ENCODE measurements at places on chromosomes 16 and 17.

GRCh38 chr17:1769822-1770477 lies 8.1 kb downstream of the SERPINF1 start:
- DNase-seq: no peak

GRCh38 chr16:90032674-90033331 lies 13.5 kb upstream of the DBNDD1 start:
- DNase-seq: peak; percentile 64

- DNase-seq: peak; percentile 38
These were observed 263.5 kb downstream of the SNX29 start for GRCh38 chr16:12240036-12240435.

DNA sequence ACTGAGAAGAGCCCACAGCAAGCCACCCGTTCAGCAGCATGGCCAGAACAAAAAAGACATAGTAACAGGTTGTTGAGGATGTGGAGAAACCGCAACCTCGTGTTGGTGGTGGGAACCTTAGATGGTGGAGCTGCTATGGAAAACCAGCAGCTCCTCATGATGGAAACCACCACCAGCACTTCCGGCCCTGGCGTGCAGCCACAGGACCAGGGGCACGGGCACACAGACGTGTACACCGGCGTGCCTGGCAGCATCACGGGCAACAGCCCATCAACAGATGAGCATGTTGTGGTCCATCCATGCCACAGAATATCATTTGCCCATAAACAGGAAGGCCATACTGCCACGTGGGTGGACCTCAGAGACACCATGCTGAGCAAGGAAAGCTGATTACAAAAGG lies 11.9 kb downstream of the CTU2 start:
- no peak for DNase-seq

DNA sequence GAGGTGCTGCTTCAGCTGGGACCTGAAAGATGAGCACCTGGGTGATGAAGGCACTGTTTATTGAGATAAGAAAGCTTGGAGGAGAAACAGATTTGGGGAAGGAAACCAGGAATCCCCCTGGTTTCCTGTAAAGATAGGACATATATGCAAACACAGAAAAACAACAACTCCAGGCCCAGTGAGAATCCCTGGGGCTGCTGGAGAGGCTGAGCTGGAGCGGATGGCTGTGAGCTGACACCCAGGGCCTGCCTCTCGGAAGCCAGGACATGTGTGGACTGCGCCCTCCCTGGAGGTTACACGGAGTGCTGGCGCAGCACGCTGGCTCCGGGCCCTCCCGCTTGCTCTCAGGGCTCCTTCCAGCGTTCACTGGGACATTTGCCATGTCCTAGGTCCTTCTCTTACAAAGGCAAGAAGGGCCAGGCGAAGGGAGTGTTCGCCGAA lies 57.5 kb downstream of the CYB5B start:
- peak; percentile 28 for DNase-seq

- DNase-seq: peak; percentile 53
These were observed 100.5 kb downstream of the XYLT1 start for GRCh38 chr16:17370223-17370707.

DNA sequence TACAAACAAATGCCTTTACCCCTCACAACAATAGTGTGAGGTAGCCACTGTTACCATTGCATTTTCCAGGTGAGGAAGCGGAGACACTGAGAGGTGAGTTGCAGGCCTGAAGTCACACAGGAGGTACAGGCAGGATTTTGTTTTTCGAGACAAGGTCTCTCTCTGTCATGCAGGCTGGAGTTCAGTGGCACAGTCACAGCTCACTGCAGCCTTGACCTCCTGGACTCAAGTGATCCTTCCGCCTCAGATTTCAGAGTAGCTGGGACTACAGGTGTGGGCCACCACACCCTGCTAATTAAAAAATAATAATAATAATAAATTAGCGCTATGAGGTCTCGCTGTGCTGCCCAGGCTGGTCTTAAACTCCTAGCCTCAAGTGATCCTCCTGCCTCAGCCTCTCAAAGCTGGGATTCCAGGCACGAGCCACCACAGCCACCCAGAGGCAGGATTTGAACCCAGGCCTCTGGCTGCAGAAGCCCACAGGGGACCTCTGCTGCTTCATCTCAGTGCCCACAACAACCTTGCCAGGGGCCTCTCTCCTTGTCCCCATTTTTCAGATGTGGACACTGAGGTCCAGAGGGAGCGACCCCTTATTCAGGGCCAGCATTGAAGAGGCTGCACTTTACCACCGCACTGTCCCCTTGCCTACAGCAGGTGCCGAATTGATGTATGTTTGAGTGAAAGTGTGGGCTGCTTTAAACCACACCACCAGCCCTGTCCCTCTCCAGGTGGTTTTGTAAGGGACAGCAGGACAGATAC lies 16.0 kb upstream of the CIBAR2 start:
- DNase-seq: no peak

GRCh38 chr17:79539944-79540705 lies 70.7 kb downstream of the RBFOX3 start:
- no peak for DNase-seq

DNA sequence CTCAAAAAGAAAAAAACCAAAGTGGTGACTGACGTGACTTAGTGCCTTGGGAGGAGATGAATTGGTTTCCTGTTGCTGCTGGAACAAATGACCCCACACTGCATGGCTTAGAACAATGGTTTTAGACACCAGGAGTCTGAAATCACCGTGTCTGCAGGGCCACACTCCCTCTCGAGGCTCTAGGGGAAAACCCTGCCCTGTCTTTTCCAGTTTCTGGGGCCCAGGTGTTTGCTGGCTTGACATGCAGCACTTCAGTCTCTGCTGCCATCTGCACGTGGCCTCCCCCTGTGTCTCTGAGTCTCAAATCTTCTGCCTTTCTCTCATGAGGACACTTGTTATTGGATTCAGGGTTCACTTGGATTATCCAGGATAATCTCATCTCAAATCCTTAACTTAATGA lies 323.8 kb upstream of the TNRC6C start:
- no peak for DNase-seq

- DNase-seq: no peak
These were observed 299.4 kb downstream of the CPPED1 start for GRCh38 chr16:12504312-12504711.

- DNase-seq: no peak
These were observed 991 bp downstream of the DUS1L start for GRCh38 chr17:82064433-82065192.

- peak; percentile 21 for DNase-seq
These were observed 109.9 kb downstream of the VPS53 start for GRCh38 chr17:604765-605164.

DNA sequence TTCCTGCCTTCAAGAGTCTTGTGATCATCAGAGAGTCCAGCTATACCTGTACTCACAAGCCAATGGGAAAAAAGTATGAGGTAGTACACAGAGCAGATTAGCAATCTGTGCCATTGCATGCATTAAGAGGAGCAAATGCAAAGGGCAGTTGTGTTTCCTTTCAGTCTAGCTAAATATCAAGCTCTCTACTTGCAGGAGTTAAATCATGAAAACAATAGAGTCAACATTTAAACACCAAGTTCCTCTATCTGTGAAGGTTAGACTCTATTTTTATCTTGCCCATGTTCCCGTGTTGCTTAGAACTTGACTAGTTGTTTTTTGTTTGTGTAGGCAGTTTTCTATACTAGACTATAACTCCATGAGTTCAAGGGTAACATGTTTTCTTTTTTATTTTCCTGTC lies 4.7 kb upstream of the FAM20A start:
- no peak for DNase-seq

GRCh38 chr16:69424935-69425784 lies 741 bp downstream of the CYB5B start:
- DNase-seq: no peak

- DNase-seq: no peak
These were observed 58.8 kb downstream of the USP10 start for GRCh38 chr16:84758627-84759026.

- no peak for DNase-seq
These were observed 18.3 kb upstream of the SUPT4H1 start for GRCh38 chr17:58370309-58370708.

- DNase-seq: no peak
These were observed 1.2 kb upstream of the ZFHX3 start for GRCh38 chr16:73049091-73049490.

GRCh38 chr17:2082003-2082781 lies 27.3 kb downstream of the HIC1 start:
- no peak for DNase-seq

- no peak for DNase-seq
These were observed 3.5 kb downstream of the CHMP6 start for GRCh38 chr17:80995131-80995530.

DNA sequence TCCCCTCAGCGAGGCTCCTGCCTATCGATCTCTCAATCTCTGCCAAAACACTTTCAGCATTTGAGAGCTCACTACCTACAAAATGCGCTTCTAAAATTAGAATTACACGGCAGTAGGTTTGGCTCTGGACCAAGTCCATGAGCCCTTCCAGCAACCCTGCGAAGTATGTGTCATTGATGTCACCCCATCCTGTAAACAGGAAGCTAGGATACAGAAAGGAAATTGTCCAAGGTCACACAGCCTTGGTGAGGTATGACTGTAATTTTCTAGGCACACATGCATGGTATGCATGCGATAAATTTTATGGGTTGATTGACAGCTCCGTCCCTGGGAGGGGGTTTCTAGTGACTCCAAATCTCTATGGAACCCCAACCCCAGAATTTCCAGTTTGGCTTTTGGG lies 330.3 kb upstream of the CDH5 start:
- peak; percentile 56 for DNase-seq

DNA sequence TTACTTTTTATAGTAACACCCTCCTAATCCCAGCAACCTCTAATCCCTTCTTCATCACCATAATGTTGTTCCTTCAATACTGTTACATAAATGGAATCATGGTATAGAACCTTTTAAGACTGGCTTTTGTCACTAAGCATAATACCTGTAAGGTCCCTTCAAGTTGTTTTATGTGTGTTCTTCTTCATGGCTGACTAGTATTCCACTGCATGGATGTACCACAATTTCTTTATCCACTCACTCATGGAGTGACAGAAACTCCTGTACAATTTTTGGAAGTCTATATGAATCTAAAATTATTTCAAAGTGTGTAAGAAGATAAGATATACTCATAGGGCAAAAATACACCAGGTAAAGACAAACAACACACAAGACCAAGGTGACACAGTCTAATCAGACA lies 36.8 kb downstream of the MEAK7 start:
- DNase-seq: no peak

DNA sequence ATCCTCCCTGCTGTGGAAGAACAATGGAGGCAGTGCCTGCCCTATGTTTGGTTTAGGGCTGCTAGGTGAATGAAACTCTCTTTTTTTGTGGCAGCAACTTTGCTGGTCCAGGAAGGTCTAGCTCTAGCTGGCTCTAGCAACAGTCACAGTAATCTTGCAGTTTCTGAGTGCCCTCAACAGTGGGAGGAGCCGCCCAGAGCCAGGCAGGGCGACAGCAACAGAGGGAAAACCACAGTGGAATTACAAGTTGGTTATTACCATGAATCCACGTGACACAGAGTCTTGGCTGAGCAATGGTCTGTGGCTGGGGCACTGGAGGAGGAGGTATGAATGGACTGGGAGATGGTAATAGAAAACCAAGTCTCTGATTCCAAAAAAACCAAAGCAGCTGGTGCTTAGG lies 10.3 kb downstream of the HSPB9 start:
- peak; percentile 80 for DNase-seq

- DNase-seq: no peak
These were observed 13.6 kb downstream of the CEP95 start for GRCh38 chr17:64520359-64520758.

GRCh38 chr16:7420843-7421242 lies 88.2 kb downstream of the RBFOX1 start:
- DNase-seq: no peak

DNA sequence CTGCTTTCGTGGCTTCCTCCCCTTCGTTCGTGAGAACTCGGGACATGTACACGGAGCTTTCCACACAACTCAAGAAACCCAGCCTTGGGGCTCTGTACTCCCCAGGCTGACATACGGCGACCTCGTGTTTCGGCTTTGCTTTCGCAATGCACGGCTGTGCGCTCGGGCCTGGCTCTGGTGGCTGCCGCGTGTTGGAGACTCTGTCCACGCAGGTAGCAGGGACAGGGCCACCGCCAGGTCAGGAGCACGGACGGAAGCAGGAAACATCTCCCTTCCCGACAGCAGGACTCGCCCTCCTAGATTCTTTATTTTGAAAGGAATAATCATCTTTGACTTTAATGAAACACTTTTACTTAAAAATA lies 17.3 kb downstream of the UTS2R start:
- no peak for DNase-seq

GRCh38 chr17:679491-679890 lies 35.1 kb downstream of the VPS53 start:
- DNase-seq: no peak

DNA sequence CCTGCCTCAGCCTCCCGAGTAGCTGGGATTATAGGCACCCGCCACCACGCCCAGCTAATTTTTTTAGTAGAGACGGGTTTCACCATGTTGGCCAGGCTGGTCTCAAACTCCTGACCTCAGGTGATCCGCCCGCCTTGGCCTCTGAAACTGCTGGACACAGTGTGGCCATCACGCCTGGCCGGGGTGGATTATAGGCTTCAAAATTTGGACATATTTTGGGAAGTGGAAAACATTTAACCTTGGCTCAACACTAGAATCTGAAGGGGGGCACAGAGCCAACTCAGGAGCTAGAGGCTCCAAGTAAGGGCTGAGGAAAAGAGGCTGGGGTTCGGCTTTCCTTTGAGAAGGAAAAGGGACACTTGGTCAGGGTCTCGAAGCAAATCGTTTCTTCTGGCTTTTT lies 2.2 kb upstream of the CDK5R1 start:
- DNase-seq: no peak

- peak; percentile 70 for DNase-seq
These were observed 304.4 kb downstream of the SEC14L1 start for GRCh38 chr17:77444984-77445759.

GRCh38 chr17:72792771-72793170 lies 299.7 kb downstream of the SLC39A11 start:
- DNase-seq: no peak

- peak; percentile 56 for DNase-seq
These were observed 36.7 kb downstream of the PLXDC1 start for GRCh38 chr17:39114723-39115122.

DNA sequence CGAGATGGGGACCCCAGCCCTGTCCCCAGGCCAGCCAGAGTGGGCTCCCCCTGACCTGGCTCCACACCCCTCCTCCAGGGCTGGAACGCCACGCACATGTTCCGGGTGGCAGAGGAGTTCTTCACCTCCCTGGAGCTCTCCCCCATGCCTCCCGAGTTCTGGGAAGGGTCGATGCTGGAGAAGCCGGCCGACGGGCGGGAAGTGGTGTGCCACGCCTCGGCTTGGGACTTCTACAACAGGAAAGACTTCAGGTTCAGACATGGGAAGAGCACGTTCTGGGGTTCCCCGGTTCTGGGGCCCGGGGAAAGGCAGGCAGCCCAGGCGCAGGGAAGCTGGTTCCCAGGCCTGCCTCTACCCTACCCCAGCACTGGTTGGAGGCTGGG lies 4.6 kb downstream of the ACE start:
- no peak for DNase-seq

DNA sequence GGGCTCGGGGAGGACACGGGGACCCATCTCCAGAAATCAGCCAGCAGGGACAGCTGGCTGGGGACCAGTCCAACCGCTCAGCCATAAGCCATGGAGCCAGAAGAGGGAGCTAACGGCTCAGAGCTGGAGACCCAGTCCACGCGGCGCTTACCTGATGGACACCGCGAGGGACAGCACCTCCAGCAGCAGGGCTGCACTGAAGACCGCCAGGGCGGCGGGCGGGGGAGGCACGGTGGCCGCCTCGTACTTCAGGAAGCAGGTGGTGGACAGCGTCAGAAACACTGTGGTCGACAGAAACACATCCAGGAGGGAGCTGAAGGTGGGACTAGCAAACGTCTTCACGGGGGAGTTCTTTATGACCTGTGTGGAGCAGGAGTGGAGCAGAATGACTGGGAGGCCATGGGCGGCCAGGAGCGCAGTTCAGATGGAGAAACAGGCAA lies 102.6 kb upstream of the CREBBP start:
- peak; percentile 63 for DNase-seq

- DNase-seq: peak; percentile 78
These were observed at the start of gene ZFP3 for GRCh38 chr17:5078106-5079028. ZFP3 (plus strand) TSS chr17:5078467; CDS start chr17:5091505, 13,038 bp downstream.

Measured in fibroblast of skin of scalp (primary cell).